ENCODE measurements at places on chromosomes 5 and 9.

DNA sequence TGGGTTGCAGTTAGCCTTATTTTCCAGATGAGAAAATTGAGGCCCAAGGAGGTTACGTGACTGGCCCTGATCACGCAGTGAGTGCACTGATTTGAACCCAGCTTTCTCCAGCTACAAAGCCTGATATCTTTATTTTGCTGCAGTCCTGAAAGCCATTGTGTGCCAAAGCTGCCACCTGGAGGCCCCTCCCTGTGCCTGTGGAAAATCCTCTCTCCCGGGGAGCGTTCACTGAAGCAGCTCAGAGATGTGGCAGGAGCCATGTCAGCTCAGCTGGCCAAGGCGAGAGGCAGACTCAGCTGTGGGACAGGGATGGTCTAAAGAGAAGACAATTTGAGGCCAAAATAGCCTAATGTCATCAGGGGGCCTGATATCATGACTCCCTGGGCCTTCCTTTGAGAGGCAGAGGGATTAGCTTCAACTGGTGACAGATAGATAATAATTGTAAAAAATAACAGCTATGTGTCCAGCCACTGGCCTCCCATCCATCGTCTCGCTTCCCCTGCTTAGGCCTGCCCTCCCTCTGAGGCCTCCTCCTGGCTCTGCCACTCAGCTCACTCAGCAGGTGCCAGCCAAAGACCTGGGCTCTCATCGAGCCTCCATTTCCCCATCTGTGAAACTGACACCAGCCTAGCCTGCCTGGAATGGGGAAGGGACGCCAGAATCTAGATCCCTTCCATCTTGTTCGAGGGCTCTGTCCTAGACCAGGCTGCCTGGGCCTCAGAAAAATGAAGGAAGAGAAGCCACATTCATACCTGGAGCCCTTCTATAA is 74.3 kb upstream of the GGTA1 start:
- no peak for DNase-seq

DNA sequence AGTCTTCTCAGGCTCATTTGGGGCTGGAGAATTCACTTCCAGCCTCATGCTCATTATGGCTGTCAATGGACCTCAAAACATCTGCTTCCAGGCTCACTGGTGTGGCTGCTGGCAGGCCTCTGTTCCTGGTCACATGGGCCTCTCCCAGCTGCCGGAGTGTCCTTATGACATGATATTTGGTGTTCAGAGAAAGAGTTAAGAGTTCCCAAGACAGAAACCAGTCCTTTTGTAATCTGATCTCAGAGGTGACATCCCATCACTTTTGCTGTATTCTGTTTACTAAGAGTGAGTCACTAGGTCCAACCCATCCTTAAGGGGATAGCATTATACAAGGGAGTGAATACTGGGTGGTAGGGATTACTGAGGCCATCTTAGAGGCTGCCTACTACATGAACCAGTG is 104.6 kb downstream of the CACNA1B start:
- DNase-seq: no peak

- DNase-seq: no peak
Measured at GRCh38 chr9:138077126-138077525, 199.5 kb downstream of the CACNA1B start.

GRCh38 chr9:92312887-92313623 is 12.1 kb downstream of the NOL8 start:
- DNase-seq: no peak

DNA sequence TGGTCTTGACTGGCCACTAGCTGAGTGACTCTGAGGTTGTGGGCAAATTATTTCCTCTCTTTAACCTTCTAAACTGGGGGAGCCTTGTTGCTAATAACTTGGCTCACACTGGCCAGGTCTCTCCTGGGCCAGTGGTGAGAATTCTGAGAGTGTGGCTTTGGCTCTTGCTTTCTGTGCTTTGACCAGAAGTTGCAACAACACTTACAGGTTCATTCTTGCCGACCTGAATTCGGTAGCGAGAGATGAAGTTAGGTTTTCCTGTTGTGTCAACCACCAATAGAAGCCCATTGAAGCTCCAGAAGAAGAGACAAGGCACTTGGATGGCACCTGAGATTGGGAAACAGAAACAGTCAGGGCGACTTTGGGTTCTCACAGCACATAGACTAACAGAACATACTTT is 19.8 kb downstream of the FAXDC2 start:
- DNase-seq: no peak

GRCh38 chr9:77170991-77171699 is 6.2 kb upstream of the VPS13A start:
- no peak for DNase-seq

- no peak for DNase-seq
Measured at GRCh38 chr9:81393985-81394811, 295.1 kb downstream of the TLE1 start.

GRCh38 chr9:110114859-110115201 is 93.1 kb downstream of the C9orf152 start:
- no peak for DNase-seq

DNA sequence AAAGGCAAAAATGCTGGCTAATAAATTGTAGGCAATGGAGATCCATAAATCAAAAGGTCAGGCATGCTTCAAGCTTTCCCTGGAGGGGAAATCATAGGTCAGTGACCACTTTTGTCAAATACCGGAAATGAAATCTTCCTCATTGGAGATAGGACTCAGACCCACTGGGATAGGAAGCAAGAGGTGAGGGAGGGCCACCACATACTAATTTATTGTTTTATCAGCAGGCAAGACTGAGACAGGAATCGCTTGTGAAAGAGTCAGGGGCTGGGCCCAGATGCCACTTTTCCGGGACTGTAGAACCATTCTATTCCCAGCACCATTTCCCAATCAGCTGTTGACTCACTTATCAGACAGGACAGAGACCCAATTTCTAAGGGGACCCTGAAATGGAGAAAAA is 256.3 kb upstream of the TRIM32 start:
- no peak for DNase-seq

DNA sequence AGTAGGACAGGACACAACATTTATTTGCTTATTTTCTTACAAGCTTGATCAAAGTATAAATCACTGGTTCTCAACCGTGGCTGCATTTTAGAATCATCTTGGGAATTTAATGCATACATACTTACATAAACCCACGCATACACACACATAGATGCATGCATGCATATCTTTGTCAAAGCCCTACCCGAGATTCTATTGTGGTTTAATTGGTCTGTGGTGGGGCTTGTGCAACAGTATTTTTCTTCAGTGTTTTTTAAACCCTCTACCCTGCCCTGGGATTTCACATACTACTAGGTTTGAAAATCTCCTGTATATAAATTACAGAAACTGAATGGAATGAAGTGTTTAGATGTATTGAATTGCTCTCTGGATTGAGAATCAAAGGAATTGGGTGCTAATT is 1166.2 kb downstream of the MAT2B start:
- no peak for DNase-seq

DNA sequence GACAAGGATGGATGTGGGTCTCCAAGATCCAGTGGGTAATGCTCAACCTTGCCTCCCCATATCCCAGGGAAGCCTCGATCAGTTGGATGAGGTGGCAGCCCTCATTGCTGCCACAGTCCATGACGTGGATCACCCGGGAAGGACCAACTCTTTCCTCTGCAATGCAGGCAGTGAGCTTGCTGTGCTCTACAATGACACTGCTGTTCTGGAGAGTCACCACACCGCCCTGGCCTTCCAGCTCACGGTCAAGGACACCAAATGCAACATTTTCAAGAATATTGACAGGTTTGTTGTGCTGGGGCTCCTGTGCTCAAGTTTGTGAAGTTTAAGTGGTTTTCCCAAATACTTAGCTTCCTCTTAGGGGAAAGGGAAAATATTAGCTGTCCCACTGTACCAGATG is 74.0 kb downstream of the WDR41 start:
- DNase-seq: no peak

- DNase-seq: no peak
Measured at GRCh38 chr9:112841261-112841660, 49.4 kb downstream of the SLC46A2 start.

GRCh38 chr5:89604342-89604741 is 721.4 kb upstream of the MEF2C start:
- DNase-seq: no peak

DNA sequence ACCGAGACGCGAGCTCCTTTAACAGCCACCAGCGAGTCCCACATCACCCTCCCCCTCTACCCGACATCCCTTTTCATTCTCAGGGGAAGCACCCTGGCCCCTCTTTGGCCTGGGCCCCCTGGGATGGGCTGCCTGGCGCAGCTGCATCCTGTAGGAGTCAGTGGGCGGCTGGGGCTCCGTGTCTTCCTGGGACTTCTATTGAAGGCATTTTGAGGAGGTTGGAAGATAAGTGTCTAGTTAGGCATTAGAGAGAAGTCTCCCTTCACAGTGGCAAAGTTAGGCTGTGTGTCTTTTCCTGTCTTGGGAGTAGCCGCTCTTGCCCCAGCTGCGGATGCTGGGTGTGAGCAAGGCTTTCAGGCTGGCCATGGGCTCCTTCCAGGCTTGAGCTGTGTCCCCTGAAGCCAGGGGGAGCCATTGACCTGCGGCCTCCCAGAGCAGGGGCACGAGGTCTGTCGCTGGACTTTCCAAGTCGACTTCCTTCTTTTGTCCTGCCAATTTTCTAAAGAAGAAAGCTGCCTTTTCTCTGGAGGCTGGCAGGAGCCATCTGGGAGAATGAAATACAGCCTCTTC is 18.6 kb upstream of the NKD2 start:
- no peak for DNase-seq

DNA sequence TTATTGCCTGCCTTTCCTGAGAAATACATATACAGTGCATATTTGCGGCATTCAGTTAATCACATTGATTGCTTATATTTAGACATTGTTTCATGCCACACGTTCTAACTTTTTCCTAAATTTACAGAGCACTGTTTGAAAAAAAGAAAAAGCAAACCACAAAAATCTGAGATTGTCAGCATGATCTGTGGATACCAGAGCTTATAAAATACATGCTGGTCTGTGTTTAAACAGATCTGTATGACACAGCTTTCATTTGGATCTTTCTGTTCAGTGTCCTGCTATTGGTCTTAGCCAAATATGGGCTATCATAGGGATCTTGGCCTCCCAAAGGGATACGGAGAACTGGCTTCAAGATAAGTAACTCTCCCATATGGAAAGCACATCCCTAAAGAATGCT is 20.2 kb downstream of the ALDH1A1 start:
- DNase-seq: no peak

DNA sequence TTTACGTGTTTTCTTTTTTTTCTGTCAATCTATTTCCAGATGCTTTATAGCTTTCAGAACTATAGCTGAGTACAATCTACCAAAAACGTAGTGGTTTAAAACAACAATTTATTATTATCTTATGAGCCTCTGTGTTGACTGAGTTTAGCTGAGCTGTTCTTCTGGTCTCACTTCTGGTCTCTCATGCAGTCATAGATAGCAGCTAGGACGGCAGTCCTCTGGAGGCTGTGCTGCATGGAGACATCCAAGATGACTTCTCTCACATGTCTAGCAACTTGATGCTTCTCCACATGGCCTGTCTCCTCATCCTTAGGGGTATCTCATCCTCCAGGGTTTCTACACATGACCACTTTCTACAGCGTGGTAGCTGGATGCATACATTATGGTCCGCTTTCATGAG is 22.0 kb upstream of the RAD23B start:
- peak; percentile 32 for DNase-seq

DNA sequence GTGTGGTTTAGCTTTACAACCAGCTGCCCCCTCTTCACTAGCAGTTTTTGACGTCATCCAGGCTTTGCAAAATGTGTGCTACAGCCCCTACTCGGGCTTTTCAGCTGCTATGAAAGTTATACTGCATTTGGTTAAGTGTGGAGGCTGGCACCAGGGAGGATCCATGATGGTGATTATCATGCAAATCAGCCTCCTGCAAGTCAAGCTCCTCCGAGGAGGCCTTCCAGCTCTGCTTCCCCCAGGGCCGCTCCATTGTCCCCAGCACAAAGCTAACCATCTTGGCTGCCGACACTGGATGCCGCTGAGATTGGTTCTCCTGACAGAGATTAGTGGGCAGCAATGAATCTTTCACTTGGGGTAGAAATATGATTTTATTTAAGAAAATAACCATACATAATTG is 159.6 kb downstream of the NR2F1-AS1 start:
- no peak for DNase-seq

- peak; percentile 31 for DNase-seq
Measured at GRCh38 chr5:55407059-55407684, 99.4 kb downstream of the MTREX start.

DNA sequence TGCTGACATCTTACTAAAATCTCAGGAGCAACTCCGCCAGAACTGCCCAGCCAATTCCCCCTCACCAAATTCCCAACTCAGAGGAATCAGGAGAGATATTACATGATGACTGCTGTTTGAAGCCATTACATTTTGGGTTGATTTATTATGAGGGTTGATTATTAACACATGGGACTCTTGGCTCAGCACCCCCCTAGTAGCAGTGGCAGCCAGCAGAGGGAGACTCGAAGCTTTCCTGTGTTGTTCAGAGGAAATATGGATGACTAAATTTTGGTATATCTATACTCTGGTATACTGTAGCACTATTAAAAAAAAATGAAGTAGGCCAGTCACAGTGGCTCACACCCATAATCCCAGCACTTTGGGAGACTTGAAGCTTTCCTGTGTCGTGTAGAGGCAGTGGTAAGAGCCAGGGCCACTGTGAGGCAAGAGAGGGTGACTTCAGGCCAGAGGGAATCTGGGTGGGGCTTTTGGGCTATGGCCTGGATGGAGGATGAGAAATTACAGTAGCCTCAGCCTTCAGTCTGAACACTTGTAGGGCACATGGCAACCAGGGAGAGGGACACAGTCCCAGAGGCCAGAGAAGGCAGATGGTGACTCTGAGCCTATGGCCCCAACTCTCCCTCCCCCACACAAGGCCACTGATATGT is 111.4 kb downstream of the LHX2 start:
- DNase-seq: peak; percentile 48

GRCh38 chr5:93735378-93735777 is 6.0 kb downstream of the POU5F2 start:
- DNase-seq: no peak

- DNase-seq: peak; percentile 4
Measured at GRCh38 chr9:74322661-74323314, 174.3 kb upstream of the RORB start.

GRCh38 chr5:124574521-124575436 is 171.7 kb downstream of the ZNF608 start:
- DNase-seq: no peak

DNA sequence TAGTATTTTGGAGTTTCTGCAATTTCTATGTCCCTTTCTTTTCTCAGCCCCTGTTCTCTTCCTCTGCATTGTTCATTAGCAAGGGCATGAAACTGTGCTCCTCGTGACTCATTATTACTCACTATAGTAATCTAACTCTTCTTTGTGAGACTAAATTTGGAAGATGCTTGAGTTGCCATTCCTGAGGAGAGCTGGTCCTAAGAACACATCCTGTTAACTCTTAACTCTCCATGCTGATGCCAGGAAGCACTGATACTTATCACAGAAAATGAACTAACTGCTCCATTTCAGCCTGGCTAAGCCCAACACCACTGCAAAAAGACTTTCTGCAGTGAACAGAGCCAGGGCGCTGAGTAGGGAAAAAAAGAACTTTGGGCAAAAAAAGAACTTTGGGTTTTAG is 10.6 kb upstream of the CSNK1A1 start:
- DNase-seq: no peak
